ENCODE measurements at places on chromosomes 7 and 10. TPM values are rescaled to one million over a fixed set of nuclear protein-coding genes. Genes with fewer than 3 reads are reported as not detected.

GRCh38 chr7:91771921-91772815 is 108.3 kb downstream of the MTERF1 start:
- DNase-seq = no peak

GRCh38 chr7:40826411-40827221 is 691.8 kb downstream of the SUGCT start:
- DNase-seq = no peak

PTPN20 gene
- total RNA-seq = not detected

FGF8 gene
- total RNA-seq = not detected

ACTL6B gene
- total RNA-seq = not detected

GRCh38 chr10:27457261-27457945 is 46.7 kb upstream of the RAB18 start:
- no peak for DNase-seq
